ENCODE measurements at places on chromosomes 12 and 14.
A peak's percentile ranks its signal among the peaks of the same experiment; 100 is the strongest.

DNA sequence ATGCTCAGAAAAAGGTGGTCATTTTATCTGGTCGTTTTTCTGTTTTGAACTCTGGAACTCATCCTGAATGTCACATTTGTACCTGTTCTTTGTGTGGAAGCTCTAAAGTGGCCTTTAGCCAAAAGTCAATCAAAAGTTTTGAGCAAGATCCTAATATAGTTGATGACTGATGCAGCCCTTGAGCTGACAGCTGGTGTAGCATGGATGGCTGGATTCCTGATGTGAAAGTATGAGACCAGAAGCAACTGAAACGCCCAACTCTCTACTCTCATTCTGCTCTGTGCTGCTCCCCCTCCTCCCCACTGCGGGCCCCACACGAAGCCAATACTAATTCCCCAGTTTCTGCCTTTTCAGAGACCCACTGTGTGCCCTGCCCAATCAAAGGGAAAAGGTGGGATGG, 10.3 kb upstream of the MYH7 start:
- DNase-seq, result no peak

DNA sequence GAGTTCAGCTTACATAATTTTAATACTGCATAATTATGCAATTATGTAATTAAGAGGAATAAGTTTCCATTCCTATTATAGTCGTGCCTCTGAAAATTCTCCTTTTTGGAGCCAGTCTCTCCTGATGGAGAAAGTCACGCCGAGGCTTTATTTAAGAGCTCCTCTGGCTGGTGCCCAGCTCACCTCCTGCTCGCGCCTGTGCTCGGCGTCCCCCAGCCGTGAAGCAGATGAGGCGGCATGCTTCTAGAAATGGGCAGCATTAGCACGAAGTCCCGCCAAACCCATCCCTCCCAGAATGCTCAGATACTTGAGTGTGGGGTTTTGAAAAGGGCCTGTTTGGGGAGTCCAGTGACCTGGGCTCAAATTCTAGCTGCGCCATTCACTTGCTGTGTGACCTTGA, 153.0 kb downstream of the PHETA1 start:
- DNase-seq, result no peak

GRCh38 chr14:64688031-64688430, 16.2 kb upstream of the PLEKHG3 start:
- no peak for DNase-seq

- peak; percentile 63 for DNase-seq
These were observed 1.0 kb downstream of the ITFG2 start for GRCh38 chr12:2813214-2814185.

- no peak for DNase-seq
These were observed 43.5 kb downstream of the GTF2A1 start for GRCh38 chr14:81177225-81177624.

GRCh38 chr14:70873627-70874026, 33.6 kb upstream of the PCNX1 start:
- DNase-seq, result no peak

DNA sequence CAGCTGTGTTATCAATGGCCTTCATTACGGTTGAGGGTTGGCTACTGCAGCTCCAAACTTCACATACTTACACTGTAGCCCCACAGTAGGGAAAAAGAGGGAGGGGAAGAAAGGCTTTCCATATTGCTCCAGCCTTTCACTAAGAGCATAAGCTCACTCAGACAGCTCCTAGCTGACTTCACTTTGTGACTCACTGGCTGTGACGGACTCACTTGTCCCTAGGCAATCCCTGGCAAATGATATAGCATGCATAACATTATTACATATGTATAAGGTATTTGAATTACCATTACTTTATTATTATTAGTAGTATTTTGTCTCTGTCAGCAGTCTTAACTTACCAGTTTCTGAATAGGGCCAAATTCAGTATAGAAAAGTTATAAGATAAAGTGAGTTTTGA, 350.7 kb downstream of the RMST start:
- DNase-seq, result no peak

GRCh38 chr12:1256991-1257390, 266.0 kb downstream of the ERC1 start:
- no peak for DNase-seq

DNA sequence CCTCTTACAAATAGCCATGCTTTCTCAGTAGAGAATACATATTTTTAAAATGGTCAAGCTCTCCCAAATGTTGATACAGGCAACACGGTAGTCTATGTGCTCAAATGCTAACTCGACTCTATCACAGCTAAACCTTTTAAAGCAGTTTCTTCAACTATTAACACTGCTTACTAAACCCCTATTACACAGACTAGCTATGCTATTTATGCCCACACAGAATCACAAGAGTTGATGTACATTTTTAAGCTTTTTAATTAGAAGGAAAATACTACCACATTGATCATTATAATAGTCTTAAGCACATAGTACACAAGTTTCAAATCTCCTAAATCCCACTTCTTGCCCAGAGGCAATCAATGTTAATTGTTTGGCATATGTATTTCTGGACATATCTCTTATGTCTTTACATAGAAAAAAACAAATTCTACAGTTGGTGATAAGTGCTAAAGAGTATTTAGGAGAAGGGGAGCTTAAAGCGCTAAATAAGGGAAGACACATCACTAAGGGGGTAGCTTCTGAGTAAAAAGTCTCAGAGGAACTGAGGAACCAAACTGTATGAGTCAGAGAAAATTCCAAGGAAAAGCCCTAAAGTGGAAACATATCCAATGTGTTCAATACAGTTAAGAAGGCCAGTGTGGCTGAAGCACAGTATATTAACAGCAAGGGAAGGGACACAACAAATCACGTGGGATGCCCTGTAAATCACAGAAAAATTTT, 13.7 kb downstream of the HNRNPC start:
- DNase-seq, result no peak

DNA sequence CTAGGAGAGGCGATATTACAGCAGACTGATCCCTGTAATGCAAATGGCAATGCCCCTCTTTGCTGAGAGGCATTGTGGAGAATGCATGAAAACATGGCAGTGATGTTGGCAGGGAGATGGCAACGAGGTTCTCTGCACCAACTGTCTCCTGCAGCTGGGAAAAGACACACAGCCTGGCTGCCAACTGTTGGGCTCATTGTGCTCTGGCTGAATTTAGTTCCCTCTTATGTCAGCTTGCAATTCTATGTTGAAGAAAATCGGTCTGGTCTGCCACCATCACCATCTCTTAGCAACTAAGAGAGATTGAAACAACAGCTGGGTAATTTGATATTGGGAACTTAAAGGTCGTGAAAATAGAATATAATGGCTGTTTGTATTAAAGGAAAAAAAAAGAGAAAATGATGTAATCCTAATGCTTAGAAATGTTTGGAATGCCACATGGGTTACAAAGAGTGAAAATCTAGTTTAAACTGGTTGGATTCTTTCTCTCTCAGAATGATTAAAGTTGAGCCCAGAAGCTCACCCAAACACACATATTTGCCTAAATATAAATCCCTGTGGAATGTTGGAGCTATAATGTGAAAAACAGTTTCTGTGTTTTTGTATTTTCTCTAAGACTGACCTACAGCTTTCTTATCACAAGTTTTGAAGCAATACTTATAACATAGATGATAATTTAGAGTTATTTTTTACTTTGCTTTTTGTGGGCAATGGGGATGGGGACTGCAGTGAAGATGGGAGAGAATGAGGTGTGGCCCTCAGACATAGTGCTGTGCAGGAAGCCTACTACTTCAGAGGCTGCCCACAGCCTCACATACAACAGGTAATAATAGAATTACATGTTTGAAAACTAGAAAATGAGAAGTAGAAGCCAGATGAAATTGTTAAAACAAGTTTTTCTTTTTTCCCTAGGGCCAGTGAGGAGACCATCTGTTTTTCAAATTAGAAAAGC, 143.7 kb downstream of the AKAP6 start:
- DNase-seq, result no peak

GRCh38 chr12:97520106-97520505, 57.5 kb downstream of the RMST start:
- no peak for DNase-seq

DNA sequence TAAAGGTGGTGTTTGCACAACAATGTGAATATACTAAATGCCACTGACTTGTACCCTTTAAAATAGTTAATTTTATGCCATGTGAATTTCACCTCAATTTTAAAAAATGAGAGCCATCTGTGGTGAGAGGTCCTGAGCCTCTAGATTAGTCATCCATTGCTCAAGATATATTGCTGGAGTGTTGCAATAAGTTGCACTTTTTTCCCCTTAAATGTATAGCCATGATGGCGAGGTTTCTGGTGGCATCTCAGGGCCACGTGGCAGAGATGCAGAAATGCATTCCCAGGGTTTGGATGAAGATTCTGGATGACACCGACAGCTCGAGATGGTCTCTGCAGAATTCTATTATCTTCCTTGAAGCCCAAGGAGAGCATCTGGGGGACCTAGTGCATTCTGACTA, 153.7 kb downstream of the AACS start:
- no peak for DNase-seq

GRCh38 chr14:54691525-54692283, 124.8 kb downstream of the SAMD4A start:
- DNase-seq, result peak; percentile 63

- DNase-seq, result no peak
These were observed 82.5 kb downstream of the ETV6 start for GRCh38 chr12:11732023-11732422.

- no peak for DNase-seq
These were observed 6.6 kb downstream of the TTC9 start for GRCh38 chr14:70648346-70648745.

DNA sequence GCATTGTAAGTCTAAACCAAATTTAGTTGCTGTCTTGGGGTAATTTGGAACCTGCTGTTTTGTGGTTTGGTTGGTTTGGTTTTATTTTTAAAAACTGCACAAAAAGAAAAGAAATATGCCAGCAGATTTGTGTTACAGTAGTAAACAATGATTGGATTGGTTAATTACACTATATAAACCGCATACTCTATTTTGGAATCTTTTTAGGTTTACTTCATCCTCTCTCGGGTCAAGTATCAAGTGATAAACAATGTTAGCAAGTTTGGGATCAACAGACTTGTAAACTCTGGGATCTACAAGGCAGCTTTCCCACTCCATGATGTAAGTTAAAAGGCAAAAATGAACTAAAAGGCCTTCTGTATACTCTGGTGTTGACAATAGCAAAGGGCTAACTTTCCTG, 132.4 kb downstream of the ANO6 start:
- DNase-seq, result no peak

GRCh38 chr12:87116780-87117179, 860.6 kb upstream of the MGAT4C start:
- DNase-seq, result no peak

DNA sequence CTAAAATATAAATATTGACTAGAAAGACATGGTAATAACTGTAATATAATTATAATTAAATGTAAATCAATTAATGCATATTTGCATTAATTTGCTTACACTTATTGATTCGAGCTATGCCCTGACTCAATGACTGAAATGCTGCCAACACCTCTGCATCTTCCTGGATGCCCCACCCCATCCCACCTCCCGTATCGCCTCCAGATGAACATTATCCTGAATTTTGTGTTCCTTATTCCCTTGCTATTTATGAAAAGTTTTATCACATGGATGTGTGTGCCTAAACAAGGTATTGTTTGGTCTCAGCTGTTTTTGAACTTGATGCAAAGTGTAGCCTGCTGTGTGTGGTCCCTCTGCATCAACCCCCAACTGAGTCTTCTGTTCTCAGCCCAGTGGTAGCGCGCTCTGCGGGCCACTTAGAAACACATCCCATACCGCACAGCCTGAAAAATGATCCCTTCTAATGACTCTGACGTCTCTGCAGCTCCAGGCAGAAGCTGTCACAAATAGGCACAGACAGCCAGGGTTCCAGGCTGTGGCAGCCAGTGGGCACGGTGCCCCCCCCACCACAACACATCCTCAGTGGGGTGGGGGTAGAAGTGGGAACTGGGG, 96.5 kb downstream of the PRMT8 start:
- no peak for DNase-seq

DNA sequence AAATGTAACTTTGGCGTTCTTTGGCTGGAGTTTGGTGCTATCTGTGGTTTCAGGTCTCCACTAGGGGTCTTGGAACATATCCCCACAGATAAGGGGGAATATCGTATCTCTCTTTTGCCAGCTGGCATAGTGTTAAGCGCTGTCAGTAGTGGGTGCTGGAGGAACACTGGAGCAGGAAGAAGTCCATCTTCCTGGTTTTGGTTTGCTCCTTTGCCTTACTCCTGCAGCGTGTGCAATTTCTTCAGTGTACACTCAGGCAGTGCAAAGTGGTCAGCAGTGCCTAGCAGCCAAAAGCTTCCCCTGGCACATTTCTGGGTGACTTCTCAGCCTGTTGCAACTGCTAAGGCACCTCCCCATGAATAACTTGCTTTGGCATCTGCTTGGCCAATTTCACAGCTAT, 11.7 kb upstream of the RIPK3 start:
- no peak for DNase-seq

DNA sequence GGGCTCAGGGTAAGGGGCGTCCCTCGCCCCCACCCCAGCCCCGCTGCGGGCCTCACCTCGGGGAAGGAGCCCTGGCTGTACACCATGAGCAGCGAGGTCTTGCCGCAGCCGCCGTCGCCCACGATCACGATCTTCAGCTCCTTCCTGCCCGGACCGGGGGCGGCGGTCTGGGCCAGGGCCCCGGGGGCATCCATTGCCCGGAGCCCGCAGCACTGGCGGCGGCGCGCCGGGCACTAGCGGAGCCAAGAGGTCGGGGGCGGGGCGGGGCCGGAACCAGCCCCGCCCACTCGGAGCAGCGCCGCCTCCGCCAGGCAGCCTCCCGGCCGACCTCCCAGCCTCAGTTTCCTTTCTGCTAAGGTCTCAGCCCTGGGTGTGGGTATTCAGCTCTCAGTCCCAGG, at the start of gene RHOF:
Gene RHOF (minus strand): TSS at position 249 of the 398 bp plus-strand sequence. CDS start 55 bp downstream, at position 194.
- no peak for DNase-seq

DNA sequence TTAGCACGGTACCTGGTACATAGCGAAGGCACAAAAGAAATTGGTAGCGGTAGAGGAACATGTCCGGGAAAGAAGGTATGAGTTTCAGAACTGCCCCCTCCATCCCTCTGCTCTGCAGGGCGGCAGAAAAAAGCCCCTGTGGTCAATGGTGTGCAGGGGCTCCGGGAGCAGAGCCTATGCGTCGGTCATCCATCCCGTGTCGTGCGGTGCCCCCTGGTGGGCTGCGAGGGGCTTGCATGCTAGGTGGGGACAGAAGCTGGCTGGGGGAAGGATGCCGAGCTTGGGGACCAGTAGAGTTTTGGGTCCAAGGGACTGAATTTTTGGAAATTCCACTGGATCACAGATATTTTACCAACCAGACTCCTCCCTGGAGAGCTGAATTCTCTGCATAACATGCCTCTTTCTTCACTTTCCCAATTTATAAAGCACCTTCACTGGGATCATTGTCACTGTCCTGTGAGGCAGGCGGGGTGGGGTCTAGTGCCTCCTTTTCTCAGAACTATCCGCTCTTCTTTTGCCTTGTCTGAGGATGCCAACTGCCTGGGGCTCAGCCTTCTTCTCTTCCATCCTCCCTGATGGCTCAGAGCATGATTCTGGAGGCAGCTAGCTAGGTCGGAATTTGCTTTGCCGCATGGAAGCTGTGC, 148.7 kb downstream of the SMOC1 start:
- DNase-seq, result peak; percentile 81

- no peak for DNase-seq
These were observed 19.2 kb upstream of the TBX5 start for GRCh38 chr12:114425031-114425626.

DNA sequence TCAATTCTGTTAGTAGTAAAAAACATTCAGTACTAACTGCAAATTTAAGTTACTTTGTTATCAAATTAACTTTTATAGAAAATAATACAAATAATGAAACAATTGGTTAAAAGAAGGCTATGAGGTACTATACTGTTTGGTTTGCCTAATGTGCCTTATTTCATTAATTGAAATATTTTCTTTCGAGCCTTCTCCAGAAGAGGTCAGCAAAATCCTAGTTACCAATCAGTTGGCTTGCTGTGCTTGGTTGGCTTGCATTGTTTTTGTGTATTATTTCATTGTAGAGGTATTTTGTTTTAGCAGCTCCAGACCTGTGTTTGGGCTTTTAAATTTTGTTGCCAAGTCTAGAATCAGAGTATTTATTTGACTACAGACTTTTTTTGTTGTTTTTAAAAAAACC, 68.5 kb downstream of the AEBP2 start:
- DNase-seq, result no peak

Measured in activated CD4-positive, alpha-beta T cell treated with anti-CD3 and anti-CD28 coated beads, Interleukin-2, amount 50 U/mL, for 48 hours (primary cell).